ENCODE measurements at places on chromosomes 2 and 18. TPM values are rescaled to one million over a fixed set of nuclear protein-coding genes. Genes with fewer than 3 reads are reported as not detected.

- H3K4me3 ChIP-seq: peak within 1 kb of the TSS; percentile 91
- DNase-seq: peak; percentile 94
- no peaks in the 10 kb centered on the region for H3K36me3 ChIP-seq
- peak within 1 kb of the TSS; percentile 93 for H3K27ac ChIP-seq
- peaks cover 13% of the 10 kb centered on the region for H3K4me1 ChIP-seq
- no peaks in the 10 kb centered on the region for H3K27me3 ChIP-seq
These were observed at the start of gene SPTBN1 for GRCh38 chr2:54455563-54456361. TSS of gene SPTBN1 (plus strand) at chr2:54456327. CDS start at chr2:54526419, 70,092 bp downstream.

- no peaks in the 10 kb centered on the region for H3K27me3 ChIP-seq
- no peak overlapping the region for H3K4me3 ChIP-seq
- no peak overlapping the region for H3K27ac ChIP-seq
These were observed 24.1 kb upstream of the TNS1 start for GRCh38 chr2:218026676-218027425.

DNA sequence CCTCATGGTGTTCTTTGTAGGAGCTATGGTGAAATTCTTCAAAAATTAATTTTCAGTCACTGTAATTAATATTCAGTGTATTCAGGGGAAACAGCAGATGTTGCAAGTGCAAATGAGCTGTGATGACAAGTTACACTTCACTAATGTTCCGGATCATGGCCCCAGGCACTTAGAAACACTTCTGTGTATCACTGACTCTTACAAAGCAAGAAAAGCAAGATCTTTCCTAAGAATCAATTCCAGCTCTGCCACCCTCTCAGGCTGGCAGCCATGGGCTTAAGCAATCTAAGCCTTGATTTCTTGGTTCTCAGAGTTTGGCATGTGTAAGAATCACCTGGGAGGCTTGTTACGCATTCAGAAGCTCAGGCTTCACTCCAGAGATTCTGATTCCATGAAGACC is 78.0 kb downstream of the MARCHF4 start:
- H3K4me1 ChIP-seq: no peaks in the 10 kb centered on the region
- no peak overlapping the region for H3K27ac ChIP-seq
- H3K27me3 ChIP-seq: no peaks in the 10 kb centered on the region
- no peak for DNase-seq
- no peak overlapping the region for H3K4me3 ChIP-seq

SLC4A5 gene
- 0.28 TPM for polyA plus RNA-seq

GRCh38 chr2:201907563-201907881 is 101.2 kb downstream of the CDK15 start:
- peaks cover 23% of the 10 kb centered on the region for H3K4me1 ChIP-seq
- no peak overlapping the region for H3K27ac ChIP-seq
- H3K36me3 ChIP-seq: no peaks in the 10 kb centered on the region
- H3K4me3 ChIP-seq: no peak overlapping the region

- no peak for DNase-seq
- no peaks in the 10 kb centered on the region for H3K4me1 ChIP-seq
- H3K27me3 ChIP-seq: no peaks in the 10 kb centered on the region
- no peaks in the 10 kb centered on the region for H3K36me3 ChIP-seq
- no peak overlapping the region for H3K27ac ChIP-seq
- no peak overlapping the region for H3K4me3 ChIP-seq
These were observed 173.8 kb downstream of the SEPTIN10 start for GRCh38 chr2:109439986-109440385.

CRYGD gene
- 0.47 TPM for polyA plus RNA-seq

GPR45 gene
- polyA plus RNA-seq: not detected

- DNase-seq: peak; percentile 80
- H3K4me1 ChIP-seq: peaks cover 48% of the 10 kb centered on the region
- peak overlapping the region; percentile 73 for H3K27ac ChIP-seq
- no peaks in the 10 kb centered on the region for H3K36me3 ChIP-seq
- H3K27me3 ChIP-seq: no peaks in the 10 kb centered on the region
- no peak overlapping the region for H3K4me3 ChIP-seq
These were observed 13.1 kb upstream of the ROCK2 start for GRCh38 chr2:11357428-11357972.

GRCh38 chr18:21194871-21195771 is 46.9 kb upstream of the GREB1L start:
- no peak overlapping the region for H3K4me3 ChIP-seq
- H3K36me3 ChIP-seq: no peaks in the 10 kb centered on the region
- DNase-seq: peak; percentile 42
- H3K27me3 ChIP-seq: no peaks in the 10 kb centered on the region
- no peak overlapping the region for H3K27ac ChIP-seq

DNA sequence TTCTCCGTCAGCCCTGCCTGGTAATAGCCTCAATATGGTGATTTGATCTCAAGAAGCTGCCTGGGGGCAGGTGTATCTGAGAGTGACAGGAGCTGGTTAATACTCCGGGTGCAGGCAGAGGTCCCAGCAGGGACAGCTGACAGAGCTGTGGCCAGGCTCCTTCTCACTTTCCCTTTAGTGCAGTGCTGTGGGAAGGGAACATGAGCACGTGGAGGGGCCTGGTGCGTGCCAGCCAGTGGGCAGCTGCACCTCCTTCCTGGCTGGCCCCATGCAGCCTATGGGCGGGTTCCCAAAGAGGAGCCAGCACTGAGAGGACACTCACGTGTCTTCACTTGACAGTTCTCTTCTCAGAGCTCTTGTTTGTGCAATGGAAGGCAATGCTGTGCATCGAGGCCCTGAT is 9.1 kb downstream of the CNNM4 start:
- no peak overlapping the region for H3K27ac ChIP-seq
- H3K36me3 ChIP-seq: no peaks in the 10 kb centered on the region
- peaks cover 20% of the 10 kb centered on the region for H3K4me1 ChIP-seq
- H3K4me3 ChIP-seq: no peak overlapping the region

RESP18 gene
- polyA plus RNA-seq: not detected

- H3K27ac ChIP-seq: no peak overlapping the region
- H3K27me3 ChIP-seq: no peaks in the 10 kb centered on the region
- no peak for DNase-seq
- no peak overlapping the region for H3K4me3 ChIP-seq
- H3K4me1 ChIP-seq: no peaks in the 10 kb centered on the region
- H3K36me3 ChIP-seq: no peaks in the 10 kb centered on the region
These were observed 496.7 kb upstream of the PIK3C3 start for GRCh38 chr18:41458376-41458775.

- H3K4me1 ChIP-seq: peaks cover 89% of the 10 kb centered on the region
- peak overlapping the region; percentile 82 for H3K27ac ChIP-seq
- H3K27me3 ChIP-seq: no peaks in the 10 kb centered on the region
- no peak overlapping the region for H3K4me3 ChIP-seq
- DNase-seq: no peak
- H3K36me3 ChIP-seq: no peaks in the 10 kb centered on the region
These were observed 17.7 kb downstream of the BCL11A start for GRCh38 chr2:60535685-60536312.

GRCh38 chr2:163604941-163605555 is 130.8 kb downstream of the FIGN start:
- H3K27ac ChIP-seq: no peak overlapping the region
- DNase-seq: no peak
- H3K27me3 ChIP-seq: no peaks in the 10 kb centered on the region
- H3K36me3 ChIP-seq: no peaks in the 10 kb centered on the region
- no peaks in the 10 kb centered on the region for H3K4me1 ChIP-seq

SIGLEC15 gene
- polyA plus RNA-seq: 1.3 TPM
